ENCODE measurements at places on chromosomes 1 and 21.
A peak's percentile ranks its signal among the peaks of the same experiment; 100 is the strongest.

DNA sequence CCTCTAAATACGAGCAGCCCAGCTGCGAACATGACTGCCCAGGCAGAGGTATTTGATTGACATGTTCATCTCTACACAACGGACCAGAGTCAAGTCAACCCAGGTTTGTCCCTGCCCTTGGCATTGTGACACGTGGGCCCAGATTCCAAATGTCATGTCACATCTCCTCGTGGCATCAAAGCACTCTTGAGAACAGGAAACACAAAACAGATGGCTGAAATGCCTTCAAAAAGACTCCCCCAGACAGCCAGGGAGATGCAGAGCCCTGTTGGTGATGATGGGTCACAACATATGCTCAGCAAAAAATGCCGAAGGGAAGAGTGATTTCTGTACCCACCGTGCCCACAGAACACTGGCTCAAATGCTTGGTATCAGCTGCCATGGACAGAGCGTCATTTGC is 337.8 kb upstream of the DAB1 start:
- DNase-seq: no peak

DNA sequence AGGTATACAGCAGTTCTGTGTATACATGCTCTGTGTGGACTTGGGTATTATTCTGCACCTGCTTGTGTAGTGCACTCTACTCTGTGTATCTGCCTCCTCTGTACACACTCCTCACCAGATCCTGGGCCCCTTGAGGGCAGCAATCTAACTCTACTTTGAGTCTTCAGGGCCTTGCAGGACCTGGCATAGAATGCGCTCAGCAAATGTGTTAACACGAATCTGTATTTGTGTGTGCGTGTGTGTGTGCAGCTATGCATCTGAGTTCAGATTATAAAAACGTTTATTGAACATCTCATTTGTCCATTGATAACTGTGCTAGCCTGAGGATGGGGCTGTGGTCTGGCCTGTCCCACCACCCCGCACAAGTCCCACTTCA is 3.9 kb upstream of the MEF2D start:
- DNase-seq: no peak

- peak; percentile 32 for DNase-seq
Measured at GRCh38 chr1:66445492-66446181, 88.3 kb upstream of the SGIP1 start.

GRCh38 chr1:119918301-119918700 is 22.0 kb upstream of the ADAM30 start:
- no peak for DNase-seq

DNA sequence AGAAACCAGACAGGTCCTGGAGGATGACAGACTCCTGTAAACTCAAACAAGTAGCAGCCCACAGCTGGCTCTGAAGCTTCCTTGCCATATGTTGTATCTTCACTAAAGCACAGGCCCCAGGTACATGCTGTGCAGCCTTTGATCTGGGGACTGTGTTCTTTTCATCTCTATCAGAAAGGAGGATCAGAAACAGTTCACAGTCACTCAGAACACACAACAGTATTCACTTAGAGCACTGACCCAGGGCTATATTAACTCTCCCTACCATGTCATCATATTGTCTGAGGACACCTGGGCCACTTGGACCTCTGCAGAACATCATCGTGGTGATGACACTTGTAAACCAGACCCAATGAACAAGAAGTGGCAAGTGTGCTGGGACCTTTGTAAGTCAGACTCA is 222.0 kb downstream of the SETD4 start:
- DNase-seq: no peak

DNA sequence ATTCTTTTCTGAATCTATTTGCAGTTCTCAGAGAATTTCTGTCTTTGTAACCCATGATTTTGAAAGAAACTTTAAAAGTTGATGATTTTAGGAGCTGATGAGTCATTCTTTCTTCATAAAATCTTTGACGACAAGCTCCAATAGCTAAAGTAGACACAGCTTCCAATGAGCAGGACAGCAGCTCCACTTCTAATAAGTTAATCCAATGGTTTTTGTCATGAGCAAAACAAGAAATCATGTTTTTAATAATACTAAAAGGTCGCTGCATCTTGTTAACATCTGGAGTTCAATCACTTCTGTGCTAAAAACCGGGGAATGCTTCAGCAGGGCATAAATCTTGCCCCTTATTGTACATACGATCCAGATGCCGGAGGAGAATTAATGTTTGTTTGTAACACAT is 48.9 kb upstream of the GORAB start:
- no peak for DNase-seq

DNA sequence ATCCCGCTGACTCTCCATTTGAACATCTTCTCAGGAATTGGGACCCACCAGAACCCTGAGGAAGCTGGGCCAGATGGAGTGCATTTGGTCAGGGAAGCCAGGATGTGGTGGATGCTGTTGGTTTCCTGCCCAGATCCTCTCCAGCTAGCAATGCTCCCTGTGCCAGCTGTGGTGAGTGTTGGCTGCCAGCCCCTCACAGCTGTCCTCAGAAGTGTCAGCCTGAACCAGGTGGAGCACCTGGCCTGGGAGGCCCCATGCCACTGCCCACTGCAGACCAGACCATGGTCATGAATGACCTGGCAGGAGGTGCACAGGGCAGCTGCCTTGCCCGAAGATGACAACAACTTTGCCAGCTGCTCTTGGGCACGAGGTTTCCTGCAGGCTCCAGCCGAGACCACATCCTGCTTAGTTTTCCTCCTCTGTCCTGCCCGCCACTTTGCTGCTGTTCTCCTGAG is 54.4 kb downstream of the PRSS38 start:
- no peak for DNase-seq

DNA sequence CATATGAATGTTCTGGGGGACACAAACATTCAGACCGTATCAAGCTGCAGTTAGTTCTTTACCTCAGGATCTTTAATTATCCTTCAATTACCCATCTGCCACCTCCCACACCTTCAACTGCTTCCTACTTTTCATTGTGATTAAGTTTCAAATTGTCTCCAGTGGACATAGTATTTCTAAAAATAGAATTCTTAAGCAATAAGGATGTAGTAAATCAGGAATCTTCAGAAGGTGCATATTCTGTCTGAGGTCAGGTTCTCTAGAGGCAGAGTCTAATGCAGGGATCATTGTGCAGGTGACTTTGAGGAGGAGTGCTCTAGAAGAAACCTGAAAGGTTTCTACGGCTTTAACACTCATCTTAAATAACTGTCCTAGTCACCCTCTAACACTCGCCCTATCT is 102.6 kb upstream of the PPP2R5A start:
- DNase-seq: no peak

GRCh38 chr1:8752921-8753713 is 64.3 kb downstream of the RERE start:
- DNase-seq: no peak

DNA sequence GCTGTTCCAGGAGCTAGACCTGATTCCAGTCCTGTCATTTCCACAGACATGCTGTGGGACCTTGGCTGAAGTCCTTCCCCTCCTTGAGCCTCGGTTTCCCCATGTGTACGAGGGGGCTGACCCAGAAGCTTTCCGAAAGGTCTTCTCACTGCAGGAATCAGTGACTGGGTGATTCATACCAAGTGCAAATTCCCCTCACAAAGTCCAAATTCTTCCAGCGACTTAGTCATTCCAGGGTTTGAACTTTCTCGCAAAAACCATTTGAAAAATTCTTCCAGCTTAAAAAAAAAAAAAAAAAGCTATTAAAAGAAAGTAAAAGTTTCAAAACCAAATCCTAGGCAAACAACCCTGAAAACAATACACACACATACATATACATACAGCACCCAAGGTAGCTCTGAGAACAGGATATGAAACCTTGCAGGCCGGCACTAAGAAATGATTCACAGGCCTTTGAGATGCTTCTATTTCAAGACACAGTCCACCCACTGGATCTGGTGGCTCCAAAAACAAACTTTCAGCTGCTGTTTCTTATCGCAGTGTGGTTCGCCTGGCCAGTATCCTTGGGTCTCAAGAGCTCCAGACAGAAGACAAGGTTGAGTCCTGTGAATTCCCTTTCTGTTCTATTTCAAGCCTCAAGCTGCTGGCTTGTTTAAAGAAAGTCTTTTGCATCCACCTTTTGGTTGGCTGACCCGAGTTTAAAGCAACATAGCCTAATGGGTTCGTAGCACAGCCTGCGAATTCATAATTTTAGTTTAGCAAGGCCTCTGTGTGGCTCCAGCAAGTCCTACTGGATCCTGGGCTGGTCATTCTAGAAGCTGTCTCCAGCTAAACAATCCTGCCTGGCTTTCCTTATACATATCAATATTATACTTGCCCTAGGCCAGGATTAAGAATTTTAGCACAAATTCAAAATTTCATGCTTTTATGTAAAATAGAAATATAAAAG is 18.0 kb upstream of the ID3 start:
- peak; percentile 66 for DNase-seq

- peak; percentile 87 for DNase-seq
Measured at GRCh38 chr21:44817914-44818639, at the start of gene SUMO3. SUMO3 (minus strand) TSS chr21:44818062; CDS start chr21:44817968, 94 bp downstream.

- no peak for DNase-seq
Measured at GRCh38 chr1:177069490-177069889, 95.0 kb downstream of the ASTN1 start.

DNA sequence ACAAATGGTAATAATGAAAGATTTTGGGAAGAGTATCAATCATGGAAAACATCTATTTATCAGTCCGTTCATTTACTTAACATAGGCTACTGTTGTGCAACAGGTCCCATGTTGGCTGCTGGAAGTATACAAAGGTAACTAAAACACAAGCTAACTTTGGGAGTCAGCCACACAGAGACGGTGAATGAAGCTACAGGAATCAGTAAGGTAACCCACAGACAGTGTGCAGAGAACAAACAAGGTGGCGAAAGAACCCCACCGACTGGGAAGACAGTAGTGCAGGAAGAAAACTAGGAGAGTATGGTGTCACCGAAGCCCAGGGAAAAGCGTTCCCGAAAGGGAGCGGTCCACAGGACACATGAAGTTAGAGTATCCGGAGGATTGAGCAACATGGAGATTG is 342.3 kb downstream of the SMYD3 start:
- no peak for DNase-seq

DNA sequence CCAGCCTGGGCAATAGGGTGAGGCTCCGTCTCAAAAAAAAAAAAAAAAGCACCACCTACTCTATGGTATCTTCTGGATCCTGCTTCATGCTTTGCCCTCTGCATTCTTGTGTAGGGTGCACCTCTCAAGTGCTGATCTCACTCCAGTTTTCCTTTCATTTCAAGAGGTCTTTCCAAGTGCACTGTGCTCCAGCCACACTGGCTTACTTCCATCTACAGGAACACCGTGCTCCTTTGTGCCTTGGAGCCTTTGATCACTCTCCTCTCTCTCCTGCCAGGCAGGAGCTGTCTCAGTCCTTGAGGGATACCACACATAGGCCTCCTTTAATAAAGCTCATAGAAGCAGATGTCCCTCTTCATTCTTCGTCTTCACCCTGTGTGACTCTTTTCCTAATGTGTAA is 55.4 kb upstream of the GREM2 start:
- no peak for DNase-seq

DNA sequence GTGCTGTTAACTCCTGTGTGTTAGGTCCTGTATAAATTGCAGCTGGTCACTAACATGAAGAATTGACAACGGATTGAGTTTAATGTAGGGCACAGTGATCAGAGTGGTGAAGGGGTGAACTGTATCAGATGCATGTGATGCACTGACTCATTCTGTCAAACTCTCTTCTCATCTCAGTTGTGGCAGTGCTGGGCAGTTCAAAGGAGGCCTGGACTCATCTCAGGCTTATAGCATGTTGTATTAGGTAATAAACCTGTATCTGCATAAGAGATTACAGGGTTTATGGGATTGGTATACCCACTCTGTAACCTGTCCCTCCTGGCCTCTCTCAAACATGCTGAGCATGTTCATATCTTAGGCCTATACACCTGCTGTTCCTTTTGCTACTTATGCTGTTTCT is 12.4 kb upstream of the GBP3 start:
- no peak for DNase-seq

DNA sequence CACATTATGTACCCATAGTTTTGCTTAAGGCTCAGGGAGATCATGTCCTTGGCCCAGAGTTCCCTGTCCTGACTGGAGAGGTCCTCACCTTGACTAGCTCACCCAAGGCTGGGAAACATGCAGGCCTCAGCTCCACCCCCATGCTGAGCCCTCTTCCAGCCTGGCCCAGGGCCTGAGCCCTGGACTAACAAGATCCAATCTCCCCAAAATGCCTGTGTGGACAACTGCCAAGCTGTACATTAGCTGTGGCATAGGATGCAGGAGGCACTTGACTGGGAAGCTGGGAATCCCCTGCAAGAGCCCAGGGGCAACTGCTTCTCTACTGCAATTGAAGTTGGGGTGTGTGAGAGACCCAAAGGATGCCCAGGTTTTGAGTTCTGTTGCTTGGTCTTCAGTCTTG is 2.1 kb downstream of the LINGO4 start:
- no peak for DNase-seq

DNA sequence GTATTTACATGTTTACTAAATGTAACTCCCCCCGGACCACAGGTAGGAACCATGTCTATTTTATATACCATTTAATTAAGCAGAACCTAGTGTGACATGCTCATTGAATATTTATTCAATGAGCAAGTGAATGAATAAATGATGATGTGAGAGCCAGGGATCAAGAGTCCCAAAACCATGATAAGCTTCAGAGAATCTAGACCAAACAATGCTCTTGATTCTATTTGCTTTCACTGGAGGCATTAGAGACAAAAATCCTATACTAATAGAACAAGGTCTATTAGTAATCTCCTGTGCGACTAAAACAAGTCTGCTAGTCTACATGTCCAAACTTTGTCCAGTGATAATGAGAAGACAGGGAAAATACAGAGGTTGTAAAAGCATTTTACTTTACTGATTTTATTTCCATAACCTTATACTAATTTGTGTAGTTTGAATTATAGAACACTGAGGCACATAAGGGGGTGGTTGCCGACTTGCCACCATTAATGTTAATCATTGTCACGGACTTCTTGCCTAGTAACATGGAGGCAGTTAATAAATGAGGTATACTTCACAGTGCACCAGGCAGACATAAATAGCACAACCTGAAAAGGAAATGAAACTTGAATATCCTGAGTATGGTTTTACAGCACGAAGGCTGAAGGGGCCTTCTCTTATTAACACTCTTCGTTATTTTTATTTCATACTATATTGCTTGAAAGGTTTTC is 69.8 kb downstream of the TBX15 start:
- no peak for DNase-seq

- no peak for DNase-seq
Measured at GRCh38 chr1:117828201-117828600, 101.2 kb downstream of the GDAP2 start.

- DNase-seq: peak; percentile 28
Measured at GRCh38 chr1:93346421-93346993, 800 bp downstream of the DR1 start.

Data from stimulated activated naive B cell treated with anti-CD40 and anti-IgM and Interleukin-4, amounts not matched to agents 10 μg/mL and 1 μg/mL and 100 μg/mL, for 72 hours (primary cell).